Caki2 (cell line): ENCODE measurements at places on chromosomes 1 and 21. TPM values are rescaled to one million over a fixed set of nuclear protein-coding genes. Genes with fewer than 3 reads are reported as not detected.

DNA sequence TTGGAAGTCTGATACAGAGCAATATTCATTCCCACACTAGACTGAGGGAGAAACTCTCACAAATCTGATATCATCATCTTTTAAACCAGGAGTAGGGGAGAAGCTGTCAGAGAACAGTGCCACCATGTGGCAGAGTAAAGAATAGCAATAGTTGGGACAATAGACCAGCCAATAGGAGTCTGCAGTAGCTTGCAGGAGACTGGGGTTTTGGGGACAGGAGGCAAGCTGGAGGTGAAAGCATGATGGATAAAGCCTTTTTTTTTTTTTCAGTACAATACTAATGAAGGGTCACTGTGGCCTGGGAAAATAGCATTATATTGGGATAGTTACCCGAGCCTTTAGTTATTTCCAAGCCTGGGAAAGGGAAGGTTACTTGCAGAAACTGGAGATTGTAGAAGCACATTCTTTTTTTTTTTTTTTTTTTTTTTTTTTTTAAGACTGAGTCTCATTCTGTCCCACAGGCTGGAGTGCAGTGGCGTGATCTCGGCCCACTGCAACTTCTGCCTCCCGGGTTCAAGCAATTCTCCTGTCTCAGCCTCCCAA, 120.7 kb downstream of the S1PR1 start:
- DNase-seq, result peak; percentile 49

Gene FHAD1
- total RNA-seq, result 1.2 and 18.0 TPM in 2 replicates

GRCh38 chr1:19441048-19441780, 44.1 kb downstream of the CAPZB start:
- no peak for DNase-seq

DNA sequence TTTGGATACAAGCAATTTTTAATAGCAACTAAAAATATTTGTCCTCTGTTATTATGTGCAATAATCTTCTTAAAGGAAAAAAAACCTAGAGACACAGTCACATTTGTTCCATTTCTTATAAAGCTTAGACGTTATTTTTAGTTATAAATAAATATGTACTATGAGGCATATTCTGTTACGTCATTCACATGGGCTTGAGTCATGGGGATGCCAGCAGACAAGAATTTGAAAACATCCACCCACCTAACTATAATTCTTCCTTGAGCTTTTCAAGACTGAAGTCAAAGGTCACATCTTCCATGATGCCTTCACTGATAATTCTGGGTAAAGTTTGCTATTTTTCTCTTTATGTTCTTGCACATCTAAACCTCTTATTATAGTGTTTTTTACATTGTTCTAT, 268.8 kb downstream of the KCTD3 start:
- DNase-seq, result no peak

DNA sequence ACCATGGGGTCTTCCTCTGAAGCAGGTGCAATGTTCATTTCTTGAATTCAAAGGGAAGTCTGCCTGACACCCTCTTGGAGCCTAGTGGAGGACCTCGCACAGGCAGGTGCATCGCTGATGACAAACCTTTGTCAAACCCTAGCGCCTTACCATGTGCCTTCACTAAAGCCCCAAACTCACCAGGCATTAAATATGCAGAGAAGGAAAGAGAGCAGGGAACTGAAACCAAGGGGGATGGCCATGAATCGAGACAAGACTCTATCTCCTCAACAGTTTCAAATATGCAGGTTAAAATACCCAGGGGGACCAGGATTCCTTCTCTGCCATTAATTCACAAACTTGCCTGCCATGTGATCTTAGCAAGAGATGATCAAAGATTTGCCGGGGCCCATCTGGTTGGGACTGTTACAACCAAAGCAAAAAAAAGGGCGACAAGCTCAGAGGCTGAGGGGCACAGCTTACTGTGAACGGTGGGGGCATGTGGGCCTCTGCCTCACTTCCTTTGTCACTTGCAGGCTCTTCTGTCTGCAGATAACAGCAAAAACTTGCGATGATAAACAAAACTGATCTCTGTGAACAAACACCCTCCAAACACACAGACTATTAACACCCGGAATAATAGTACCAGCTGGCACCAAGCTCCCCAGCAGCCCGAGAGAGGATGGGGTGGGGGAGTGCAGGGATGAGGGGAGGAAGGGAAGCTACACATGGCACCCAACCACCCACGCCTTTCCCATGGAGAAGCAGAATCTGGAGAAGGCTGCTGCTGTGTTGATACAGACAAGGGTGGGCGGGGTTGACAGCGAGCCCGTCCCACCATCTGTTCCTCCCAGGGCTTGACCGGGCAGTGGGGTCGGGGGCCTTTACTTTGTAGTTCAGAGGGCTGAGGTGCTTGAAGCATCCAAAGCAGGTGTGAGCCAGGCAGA, 33.9 kb downstream of the TMEM63A start:
- no peak for DNase-seq

GRCh38 chr1:47241114-47242113, 9.4 kb upstream of the TAL1 start:
- no peak for DNase-seq

GRCh38 chr1:229344937-229345684, 2.3 kb upstream of the CCSAP start:
- no peak for DNase-seq

Gene PAX7
- total RNA-seq, result not detected in 2 replicates

Gene AADACL3
- total RNA-seq, result not detected in 2 replicates

DNA sequence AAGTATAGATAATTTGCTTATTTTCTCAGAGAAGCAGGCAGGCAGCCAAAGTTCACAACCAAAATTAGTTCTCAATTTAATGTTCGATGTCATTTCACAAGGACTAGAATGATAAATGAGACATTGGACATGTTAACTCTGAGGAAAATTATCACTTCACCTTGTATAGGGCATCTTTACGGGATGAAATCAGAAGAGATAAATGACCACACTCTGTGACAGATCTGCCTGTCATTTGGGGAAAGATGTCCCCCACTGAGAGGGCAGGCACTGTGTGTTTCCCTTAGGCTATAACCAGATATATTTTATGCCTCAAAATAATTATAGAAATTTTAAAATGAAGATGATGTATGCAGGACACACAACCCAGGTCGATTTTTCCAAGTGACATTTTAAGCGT, 642.9 kb downstream of the BRINP3 start:
- no peak for DNase-seq

DNA sequence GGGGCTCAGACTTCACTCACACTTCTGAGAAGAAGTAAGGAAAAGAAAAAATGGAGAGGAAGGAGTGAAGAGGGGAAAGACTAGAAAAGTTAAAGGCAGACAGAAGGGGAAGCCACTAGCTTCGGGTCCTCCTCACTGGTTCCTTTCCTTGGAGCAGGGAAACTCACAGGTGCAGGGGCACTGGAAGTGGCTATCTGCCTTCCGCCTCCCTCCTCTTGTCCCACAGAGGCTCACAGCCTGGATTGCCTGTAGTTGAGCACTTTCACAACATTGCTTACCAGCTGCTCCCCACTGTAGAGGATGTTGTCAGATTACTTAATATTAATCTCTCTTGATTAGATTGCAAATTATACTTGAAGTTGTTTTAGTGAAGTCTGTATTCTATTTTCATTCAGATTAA, 21.6 kb upstream of the ABCA4 start:
- no peak for DNase-seq

Gene SLC44A3
- total RNA-seq, result 3.1 and 4.4 TPM in 2 replicates

- DNase-seq, result no peak
Measured at GRCh38 chr1:225179686-225180085, 248.2 kb downstream of the LBR start.

GRCh38 chr1:72432645-72433267, 150.4 kb upstream of the NEGR1 start:
- DNase-seq, result no peak

Gene TAL1
- not detected in 2 replicates for total RNA-seq

DNA sequence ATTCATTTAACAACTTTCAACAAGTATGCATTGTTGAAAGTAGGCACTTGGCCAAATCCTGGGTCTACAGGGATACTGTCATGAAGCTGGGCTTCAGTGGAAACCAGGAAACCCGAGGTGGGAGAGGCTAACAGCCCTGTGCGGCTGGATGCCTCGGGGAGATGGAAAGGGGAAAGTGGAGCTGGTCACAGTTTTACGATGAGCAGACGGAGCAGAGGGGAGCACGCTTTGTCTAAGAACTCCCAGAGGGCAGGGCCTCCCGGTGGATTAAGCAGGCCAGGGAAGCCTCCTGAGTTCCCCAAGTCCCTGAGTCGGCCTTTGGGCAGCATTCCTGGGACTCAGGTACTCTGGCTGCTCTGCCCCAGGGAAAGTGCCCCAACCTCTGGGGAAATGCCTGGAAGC, 23.8 kb downstream of the STUM start:
- no peak for DNase-seq

DNA sequence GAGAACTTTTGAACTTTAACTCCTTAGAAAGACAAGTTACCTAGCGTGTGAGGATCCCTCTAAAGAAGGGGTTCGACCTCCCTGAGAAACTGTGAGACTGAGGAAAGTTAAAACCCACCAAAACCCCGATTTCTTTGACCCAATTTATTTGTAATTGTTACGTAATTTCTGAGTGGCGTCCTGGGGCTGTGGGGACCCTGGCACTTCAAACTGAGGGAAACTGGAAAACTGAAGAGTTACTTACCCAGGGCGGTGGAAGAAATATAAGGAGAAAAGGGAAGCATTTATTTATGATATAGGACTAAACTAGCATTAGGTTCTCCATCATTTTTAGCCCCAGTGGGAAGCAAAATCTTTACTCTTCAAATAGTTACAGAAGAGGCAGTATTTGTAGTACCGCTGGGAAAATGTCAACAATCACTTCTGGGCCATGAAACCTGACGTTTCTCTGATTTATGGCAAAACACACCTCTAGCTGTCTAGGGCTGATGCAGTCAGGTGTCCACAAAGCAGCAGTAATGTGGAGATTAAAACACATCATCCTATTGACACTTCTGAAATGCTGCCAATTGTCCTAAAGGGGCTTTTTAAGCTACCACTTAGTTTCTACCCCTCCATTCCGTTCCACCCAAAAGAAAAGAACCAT, 430 bp downstream of the S100B start:
- no peak for DNase-seq

DNA sequence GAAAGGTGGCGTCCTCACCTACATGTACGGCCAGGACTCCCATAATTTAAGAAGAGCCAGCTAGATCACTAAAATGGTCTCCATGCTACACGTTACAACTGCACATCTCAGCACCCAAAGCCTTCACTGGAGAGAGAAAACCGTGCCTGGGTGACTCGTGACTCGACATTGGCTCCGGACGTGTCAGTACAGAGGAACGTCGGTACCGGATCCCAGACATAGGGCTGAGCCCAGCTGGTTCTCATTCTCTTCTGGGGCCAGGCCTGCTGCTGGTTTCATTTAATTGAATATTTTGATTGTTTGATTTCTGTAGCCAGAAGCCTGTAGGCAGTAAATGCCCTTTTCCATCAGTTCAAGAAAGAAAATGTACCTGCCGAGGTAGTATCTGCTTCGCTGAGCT, 93.1 kb downstream of the HHIPL2 start:
- DNase-seq, result no peak

DNA sequence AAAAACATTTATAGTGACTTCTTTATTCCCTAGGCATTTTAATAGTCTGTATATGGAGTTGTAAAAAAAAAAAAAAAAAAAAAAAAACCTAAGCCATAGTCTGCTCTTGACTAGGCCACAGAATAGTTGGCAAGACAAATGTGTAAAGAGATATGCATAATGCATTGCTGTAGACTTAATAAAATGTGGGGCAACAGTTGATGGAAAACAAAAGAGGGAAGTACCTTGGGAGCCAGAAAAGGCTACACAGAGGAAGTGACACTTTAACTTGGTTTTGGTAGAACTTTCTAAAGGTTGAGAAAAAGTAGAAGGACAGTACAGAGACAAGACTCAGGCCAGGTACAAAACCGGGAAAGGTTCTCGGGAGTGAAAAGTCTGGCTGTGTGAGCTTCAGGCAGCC, 802.9 kb upstream of the ADAMTS5 start:
- no peak for DNase-seq

GRCh38 chr1:83705091-83705490, 293.8 kb downstream of the TTLL7 start:
- DNase-seq, result no peak

Gene OLIG2
- total RNA-seq, result not detected in 2 replicates

GRCh38 chr1:55400508-55400907, 185.3 kb upstream of the USP24 start:
- DNase-seq, result no peak

Gene FNDC5
- total RNA-seq, result 3.3 TPM in 1 of 2 replicates, not detected in the other

DNA sequence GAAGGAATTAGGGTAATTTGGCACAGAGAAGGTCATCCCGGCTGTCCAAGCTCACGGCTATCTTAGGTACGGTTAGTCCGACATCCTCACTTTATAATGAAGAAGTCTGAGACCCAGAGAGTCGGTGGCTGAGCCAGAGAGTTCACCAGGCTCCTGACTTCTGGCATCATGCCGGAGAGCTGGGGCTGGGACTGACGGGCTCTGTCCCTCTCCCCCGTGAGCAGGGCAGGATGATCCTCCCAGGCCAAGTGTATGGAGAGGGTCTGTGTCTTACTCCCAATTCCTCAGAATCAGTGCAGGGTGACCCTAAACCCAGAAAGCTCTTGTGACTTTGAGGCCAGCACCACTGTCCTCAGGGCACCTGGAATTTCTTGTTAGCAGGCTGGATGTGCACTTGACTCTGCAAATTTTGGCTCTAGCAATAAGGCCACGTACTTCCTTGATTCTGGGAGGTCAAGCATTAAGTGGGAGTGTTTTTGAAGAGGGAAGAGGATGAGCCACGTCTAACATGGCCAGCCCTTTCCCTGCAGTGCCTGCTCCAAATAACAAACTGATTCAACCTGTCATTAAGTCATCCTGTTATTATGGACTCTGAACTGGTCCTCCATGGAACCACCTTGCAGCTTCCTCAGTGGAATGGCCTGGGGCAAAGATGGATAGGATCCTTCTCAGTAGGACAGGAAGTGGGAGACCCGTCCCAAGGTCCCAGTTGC, 20.8 kb upstream of the BTG2 start:
- peak; percentile 38 for DNase-seq

DNA sequence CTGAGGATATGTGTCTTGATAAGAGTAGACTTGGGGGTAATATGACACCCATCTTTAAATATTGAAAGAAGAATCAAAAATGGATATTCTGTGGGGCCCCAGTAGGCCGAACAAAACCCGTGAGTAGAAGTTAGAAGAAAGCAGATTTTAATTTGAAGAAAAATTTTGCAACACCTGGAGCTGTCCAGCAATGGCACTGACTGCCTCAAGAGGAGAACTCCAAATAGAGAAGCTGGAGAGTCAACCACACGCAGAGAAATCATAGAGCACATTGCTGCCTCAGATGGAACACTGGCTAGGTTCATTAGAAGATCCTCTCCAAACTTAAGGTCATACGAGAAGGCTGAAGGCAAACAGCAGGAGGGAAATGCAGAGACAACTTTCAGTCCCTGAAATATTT, 6.8 kb downstream of the NHLH1 start:
- no peak for DNase-seq

Gene ADGRB2
- total RNA-seq, result 7.9 and 13.7 TPM in 2 replicates

Gene TSPEAR
- not detected in 2 replicates for total RNA-seq

- no peak for DNase-seq
Measured at GRCh38 chr1:53476579-53476978, 17.4 kb downstream of the DMRTB1 start.

- DNase-seq, result no peak
Measured at GRCh38 chr21:45578811-45579381, 36.7 kb upstream of the SLC19A1 start.

GRCh38 chr1:18557621-18558465, 72.8 kb upstream of the PAX7 start:
- DNase-seq, result no peak

Gene ORC1
- total RNA-seq, result 13.3 and 18.0 TPM in 2 replicates

GRCh38 chr21:22438428-22439086, 1440.3 kb downstream of the NCAM2 start:
- no peak for DNase-seq

GRCh38 chr1:28751315-28752060, 14.7 kb downstream of the YTHDF2 start:
- peak; percentile 15 for DNase-seq
